GM12865 (cell line): ENCODE measurements at places on chromosomes 2 and 18.

DNA sequence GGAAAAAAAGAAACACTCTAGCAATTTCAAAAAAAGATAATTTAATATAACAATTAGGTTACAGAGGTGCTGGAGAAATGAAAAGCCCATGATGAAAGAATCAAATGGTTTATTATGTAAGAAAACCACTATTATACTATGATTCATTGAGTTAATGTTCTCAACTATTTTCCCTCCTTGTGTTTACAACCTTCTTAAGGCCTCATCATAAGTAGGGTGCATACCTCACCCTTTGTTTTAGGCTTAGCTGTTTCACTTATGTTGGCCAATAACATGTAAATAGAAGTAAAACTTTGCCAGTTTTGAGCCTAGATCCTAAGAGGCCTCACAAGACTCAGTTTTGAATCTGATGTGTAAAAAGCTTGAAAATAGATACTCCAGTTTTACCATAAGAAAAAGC is 418.3 kb upstream of the DDX18 start:
- no peak for DNase-seq

- DNase-seq: no peak
These were observed 69.3 kb downstream of the PSMG2 start for GRCh38 chr18:12772111-12772510.

DNA sequence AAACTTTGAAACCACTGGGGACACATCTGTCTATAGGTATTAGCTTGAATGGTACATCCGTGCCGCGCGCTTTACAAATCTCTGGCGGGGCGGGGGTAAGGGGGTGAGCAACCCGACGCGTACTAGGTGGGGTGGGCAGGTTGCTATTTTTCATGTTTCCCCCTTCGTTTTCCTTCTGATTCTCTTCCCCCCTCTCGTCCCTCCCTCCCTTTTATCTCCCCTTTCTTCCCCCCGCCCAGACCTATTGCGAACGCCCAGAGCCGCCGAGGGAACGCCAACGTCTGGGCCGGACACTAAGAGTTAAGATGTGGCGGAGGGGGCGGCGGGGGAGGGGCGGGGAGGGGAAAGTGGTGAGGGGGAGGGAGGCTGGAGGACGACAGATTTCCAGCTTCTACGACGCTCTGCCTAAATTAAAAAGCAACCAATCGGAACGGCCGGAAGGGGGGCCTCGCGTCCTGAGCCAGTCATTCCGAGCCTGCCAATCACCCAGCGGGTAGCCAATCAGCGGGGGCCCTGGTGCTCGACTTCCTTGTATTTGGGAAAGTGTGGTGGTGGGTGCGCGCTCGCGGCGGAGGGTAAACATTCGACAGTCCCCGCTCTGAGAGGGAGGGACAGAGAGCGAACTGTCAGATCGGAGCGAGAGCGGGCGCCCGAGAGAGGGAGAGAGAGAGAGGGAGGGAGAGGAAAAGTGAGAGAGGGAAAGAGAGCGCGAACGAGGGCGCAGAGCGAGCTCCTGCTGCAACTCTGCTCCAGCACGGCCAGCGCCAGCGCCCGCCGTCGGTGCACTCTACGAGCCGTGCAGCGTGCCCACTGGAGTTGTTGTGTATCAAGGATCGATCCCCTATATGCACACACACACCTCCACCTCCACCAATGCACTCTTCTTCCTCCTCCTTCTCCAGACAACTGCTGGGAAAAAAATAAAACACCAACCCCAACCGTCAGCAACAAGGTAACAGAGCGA is at the start of gene POU3F3:
TSS of gene POU3F3 (plus strand) at position 582 of the 964 bp plus-strand sequence. CDS start 1,396 bp downstream, outside the sequence.
- peak; percentile 37 for DNase-seq

GRCh38 chr2:44960871-44961270 is 19.4 kb downstream of the SIX3 start:
- no peak for DNase-seq

- DNase-seq: no peak
These were observed 38.7 kb downstream of the RPL31 start for GRCh38 chr2:101040761-101041160.

DNA sequence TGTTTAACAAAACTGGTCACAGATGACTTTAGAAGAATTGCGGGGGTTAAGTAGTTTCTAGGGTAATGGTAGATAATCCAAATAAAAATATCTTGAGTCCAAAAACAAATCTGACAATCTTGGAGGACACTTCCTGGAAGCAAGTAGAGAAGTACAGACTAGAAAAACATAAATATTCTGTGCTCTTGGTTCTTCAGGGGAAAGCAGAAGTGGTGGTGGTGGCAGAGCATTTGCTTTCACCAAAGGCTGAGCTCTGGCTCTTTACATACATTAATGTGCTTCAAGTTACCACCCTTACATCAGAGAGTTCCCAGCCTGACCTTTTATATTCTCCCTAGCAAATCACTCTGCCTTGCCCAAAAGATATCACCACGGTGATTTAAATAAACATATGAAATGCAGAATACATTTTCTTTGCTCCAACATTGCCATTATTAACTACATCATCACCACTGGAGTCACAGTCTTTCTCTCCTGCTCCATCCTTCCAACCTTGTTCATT is 15.3 kb downstream of the PDE11A start:
- DNase-seq: no peak

GRCh38 chr2:31234683-31235503 is 941 bp downstream of the EHD3 start:
- DNase-seq: no peak

DNA sequence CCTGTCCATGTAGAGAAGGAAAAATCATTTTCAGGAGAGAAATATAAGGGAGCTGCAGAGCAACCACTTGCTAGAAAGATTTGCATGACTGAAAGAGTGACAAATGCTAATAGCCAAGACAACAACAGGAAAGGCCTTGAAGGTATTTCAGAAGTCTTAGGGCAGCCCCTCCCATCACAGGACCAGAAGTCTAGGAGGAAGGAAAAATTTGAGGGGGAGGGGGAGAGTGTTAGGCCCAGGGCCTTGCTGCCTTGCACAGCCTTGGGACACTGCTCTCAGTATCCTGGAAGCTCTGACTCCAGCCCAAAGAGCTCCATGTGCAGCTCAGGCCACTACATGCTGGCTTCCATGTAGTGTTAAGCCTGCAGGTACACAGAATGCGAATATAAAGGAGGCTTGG is 266.9 kb downstream of the GLI2 start:
- DNase-seq: no peak
